ENCODE measurements at places on chromosomes 4 and X.

- DNase-seq = no peak
Observed at GRCh38 chrX:138519296-138519695, 192.2 kb downstream of the FGF13 start.

DNA sequence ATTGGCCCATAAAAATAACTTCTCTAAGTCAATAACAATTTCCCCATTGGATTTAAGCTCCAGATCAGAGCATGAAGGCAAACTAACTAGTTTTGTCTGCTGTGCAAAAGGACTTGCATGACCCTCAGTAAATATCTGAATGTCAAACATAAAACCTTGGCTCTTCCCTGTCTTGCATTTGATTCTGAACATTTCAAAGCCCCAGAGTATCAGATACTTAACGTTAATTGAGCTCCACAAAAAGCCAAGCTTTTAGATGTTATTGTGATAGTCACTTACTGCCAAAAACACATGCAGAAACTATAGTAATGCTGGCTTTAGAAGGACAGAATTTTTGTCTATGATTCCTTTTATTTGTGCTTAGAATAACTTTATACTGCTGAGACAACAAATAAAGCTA is 664.2 kb downstream of the ADGRL3 start:
- DNase-seq = no peak

- DNase-seq = no peak
Observed at GRCh38 chr4:16581117-16581516, 317.3 kb downstream of the LDB2 start.

DNA sequence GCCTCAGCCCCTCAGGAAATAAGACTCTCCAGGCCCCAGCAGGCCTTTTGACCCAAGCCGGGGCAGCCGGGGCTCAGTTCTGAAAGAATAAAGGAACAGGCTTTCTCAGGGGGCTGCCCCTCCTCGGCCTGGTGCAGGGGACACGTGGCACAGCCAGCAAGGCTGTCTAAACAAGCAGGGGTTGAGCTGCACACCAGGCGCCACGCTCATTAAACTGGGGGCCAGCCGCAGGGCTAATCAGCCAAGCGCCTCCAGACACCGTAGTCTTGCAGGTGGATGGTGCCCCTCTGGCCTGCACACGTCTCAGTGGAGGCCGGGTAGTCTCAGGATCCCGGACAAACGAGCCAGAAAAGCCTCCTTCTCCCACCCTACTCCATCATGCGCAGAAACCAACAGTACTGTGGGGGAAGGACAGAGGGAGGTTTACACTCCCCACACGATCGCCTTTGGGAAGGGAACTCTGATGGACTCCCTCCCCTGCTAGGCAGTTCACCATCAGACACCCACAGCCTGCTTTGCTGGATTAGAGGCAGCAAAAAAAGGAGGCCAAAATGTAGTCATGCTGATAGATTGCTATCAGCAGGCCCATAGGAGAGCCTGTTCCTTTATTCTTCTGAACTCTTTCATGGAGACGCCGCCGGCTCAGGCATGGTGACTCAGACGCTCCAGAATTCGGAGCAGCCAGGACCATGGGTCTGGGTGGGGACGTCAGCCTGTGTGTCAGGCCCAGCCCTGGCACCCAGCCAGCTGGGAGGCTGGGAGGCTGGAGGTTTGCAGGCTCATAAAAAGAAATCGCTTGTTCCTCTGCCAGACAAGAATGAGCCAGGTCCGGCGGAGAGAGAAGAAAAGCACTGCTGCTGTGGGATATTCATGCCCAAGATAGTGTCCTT is 342.4 kb downstream of the BCOR start:
- no peak for DNase-seq

DNA sequence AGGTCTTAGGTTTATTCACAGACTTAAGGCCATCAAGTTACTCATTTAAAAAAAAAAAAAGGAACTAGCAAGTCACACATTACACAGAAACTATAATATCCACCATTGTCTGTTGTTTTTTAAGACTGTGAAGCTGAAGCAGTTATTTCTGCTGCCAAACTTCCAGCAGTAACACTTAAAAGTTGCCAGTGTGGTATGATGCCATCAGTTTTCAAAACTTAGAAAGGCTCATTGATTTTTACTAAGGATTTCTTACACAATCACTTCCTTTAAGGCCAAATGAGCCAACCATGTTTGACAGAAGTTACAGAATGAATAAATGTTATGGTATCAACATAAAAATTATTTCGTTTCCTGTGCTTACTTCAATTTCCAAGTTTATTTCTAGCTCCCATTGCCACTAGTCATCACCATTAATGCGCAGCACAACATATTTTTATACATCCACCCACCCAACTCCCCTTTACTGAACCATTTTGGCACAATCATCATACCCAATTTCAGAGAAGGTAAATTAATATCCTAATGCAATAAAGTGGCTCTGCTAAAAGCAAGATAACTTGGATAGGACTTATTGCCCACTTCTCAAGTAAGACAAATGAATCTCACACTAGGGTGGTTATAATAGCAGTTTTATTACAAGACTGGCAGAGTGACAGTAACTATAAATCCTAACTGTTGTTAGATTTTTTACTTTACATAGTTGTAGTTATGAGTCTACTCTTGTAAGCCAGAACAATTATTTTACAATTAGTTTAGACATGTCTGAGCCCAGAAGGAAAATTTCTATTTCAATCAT is 13.1 kb downstream of the PDGFC start:
- DNase-seq = no peak

DNA sequence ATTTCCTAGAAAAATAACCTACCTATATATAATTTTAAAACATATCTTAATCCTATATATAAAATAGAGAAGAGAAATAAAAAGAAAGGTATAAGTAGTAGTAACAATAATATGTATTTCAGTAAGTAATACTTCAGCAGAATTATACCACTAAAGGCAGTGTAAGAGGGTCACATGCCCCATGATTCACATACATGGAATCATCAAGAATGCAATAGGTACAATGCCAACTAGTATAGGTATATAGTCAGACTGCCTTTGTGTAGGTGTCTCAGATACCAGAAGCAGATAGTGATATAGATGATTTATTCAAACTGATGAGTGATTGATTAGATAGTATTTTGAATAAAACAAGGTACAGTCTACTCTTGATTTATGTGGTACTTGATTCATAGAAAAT is 9.4 kb downstream of the AIMP1 start:
- no peak for DNase-seq

DNA sequence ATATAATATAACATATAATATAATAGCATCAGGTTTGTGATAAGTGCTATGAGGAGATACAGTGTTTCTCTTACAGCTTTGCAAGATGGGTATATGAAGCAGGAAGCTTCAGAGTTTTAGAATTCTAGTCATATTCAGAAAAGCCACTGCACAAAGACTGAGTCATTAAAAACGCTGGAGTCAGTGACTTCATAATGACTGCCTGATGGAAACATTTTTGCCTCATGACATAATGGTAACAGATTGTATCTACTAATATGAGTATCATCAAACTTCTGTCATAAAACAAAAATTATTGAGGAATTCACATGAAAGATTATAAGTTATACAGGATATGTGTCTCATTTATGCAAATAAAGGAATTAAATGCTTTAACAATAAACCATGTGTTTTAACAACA is 46.8 kb downstream of the EPHA5 start:
- no peak for DNase-seq

DNA sequence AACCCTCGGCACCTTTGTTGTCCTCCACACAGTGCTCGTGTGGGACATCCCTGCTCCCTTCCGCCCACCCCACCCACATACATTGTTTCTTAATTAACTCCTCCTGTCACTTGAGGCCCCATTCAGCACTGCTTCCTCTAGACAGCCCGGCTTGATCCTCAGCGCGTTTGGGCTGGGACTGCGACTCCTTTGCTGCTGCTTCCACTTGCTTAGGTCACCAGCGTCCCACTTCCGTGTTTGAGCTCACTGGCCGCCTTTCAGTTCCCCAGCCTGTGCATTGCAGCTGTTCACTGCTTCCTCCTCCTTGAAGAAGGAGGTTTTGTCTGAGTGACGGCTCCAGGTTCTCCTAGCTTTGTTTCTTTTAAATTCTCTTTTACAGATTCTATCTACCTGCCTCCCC is 16.1 kb downstream of the RNF4 start:
- peak; percentile 21 for DNase-seq

GRCh38 chrX:42128020-42128419 is 204.7 kb upstream of the CASK start:
- no peak for DNase-seq

Measured in stimulated activated CD4-positive, alpha-beta T cell treated with anti-CD3 and anti-CD28 coated beads, Interleukin-15, amount 100 ng/mL, for 1 hour (primary cell).